ENCODE measurements at places on chromosomes 2 and 18. TPM values are rescaled to one million over a fixed set of nuclear protein-coding genes. Genes with fewer than 3 reads are reported as not detected.

The FOXI3 gene
- not detected for total RNA-seq

The COBLL1 gene
- 25.5 TPM for total RNA-seq

The PMS1 gene
- 16.5 TPM for total RNA-seq

The GREB1 gene
- 78.1 TPM for total RNA-seq

The LHCGR gene
- total RNA-seq, result under 0.01 TPM

The TMEM87B gene
- total RNA-seq, result 27.6 TPM

The SERPINB12 gene
- total RNA-seq, result not detected

The SCN7A gene
- not detected for total RNA-seq

The MSH6 gene
- 47.3 TPM for total RNA-seq

The CEP192 gene
- total RNA-seq, result 29.8 TPM

The SLC5A7 gene
- not detected for total RNA-seq

The IL1F10 gene
- not detected for total RNA-seq

The KANSL1L gene
- total RNA-seq, result 15.7 TPM

The TYW5 gene
- total RNA-seq, result 9.0 TPM

The RNF125 gene
- total RNA-seq, result 9.3 TPM

The PDE11A gene
- total RNA-seq, result 0.33 TPM

The CRYBA2 gene
- total RNA-seq, result 0.31 TPM

The YES1 gene
- total RNA-seq, result 46.1 TPM

The KYNU gene
- 177 TPM for total RNA-seq

The EPB41L5 gene
- total RNA-seq, result 16.4 TPM

The FSIP2 gene
- not detected for total RNA-seq

The FAM228A gene
- under 0.01 TPM for total RNA-seq

The NCKAP5 gene
- total RNA-seq, result 2.1 TPM

The SLC4A5 gene
- 1.4 TPM for total RNA-seq

Measured in melanocyte of skin (primary cell).